ENCODE measurements at places on chromosomes 6 and 20.

GRCh38 chr6:168037242-168037641 lies 39.8 kb downstream of the KIF25 start:
- no peak for DNase-seq

- no peak for DNase-seq
These were observed 20.9 kb downstream of the RAB44 start for GRCh38 chr6:36718560-36718959.

GRCh38 chr20:42252116-42252515 lies 633.9 kb upstream of the CHD6 start:
- no peak for DNase-seq

GRCh38 chr6:7787731-7788130 lies 61.8 kb downstream of the BMP6 start:
- no peak for DNase-seq

- DNase-seq, result peak; percentile 52
These were observed 3.0 kb upstream of the ABCF1 start for GRCh38 chr6:30568245-30568644.

- no peak for DNase-seq
These were observed 104.5 kb upstream of the ADGRF1 start for GRCh38 chr6:47146431-47147174.

GRCh38 chr20:34110745-34111641 lies 1.1 kb downstream of the EIF2S2 start:
- DNase-seq, result no peak

GRCh38 chr20:57794600-57795341 lies 85.0 kb upstream of the PMEPA1 start:
- no peak for DNase-seq

DNA sequence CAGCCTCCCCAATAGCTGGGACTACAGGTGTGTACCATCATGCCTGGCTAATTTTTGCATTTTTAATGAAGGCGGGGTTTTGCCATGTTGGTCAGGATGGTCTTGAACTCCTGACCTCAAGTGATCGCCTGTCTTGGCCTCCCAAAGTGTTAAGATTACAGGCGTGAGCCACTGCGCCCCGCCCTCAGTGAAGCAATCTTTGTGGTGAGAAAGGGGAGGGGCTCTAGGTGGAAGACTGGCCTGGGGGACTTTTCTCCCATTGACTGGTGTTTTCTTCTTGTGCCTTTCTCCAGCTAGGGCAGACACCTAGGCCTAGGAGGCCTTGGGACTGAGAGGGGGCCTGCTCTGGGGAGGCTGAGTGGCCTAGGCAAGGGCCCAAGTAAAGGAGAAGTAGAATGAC lies 84.1 kb downstream of the DNAAF9 start:
- no peak for DNase-seq

DNA sequence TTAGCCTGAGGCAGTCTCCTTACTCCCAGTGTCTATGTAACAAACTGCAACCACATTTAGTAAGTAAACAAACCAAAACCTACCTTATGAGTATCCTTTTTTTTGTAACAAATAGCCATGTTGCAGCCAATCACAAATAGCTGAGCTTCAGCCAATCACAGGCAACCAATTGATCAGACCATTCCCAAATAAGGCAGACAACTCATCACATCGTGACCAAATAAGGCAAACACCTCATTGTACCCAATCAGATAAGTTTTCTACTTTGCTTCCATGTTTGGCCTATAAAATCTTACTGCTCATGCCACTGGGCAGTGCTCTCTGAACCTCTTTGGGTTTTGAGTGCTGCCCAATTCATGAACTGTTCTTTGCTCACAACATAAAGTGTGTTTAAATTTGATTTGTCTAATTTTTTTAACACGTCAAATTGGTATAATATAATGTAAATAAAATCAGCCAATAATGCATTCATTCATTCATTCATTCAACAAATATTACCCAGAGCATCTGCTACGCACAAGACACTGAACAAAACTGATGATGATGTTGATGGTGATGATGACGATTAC lies 117.8 kb downstream of the BCAS1 start:
- no peak for DNase-seq

GRCh38 chr6:147904416-147904815 lies 395.9 kb downstream of the SAMD5 start:
- no peak for DNase-seq

DNA sequence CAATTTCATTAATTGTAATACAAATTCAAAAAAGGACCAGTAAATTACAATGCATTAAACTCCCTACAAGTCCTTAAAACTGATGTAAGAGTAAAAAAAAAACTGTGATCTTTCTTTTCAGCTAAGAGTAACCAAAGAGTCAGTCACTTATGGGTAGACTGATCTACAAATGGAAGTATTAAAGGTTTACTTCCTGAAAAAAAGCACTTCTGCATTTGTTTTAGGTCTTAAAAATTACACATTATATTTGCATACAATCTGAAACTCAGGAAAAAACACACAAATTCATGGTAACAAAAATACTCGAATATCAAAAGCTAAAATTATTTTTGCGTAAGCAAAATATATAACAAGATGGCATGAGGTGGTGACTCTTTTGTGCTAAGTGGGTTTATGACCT lies 23.5 kb downstream of the USP49 start:
- DNase-seq, result no peak

DNA sequence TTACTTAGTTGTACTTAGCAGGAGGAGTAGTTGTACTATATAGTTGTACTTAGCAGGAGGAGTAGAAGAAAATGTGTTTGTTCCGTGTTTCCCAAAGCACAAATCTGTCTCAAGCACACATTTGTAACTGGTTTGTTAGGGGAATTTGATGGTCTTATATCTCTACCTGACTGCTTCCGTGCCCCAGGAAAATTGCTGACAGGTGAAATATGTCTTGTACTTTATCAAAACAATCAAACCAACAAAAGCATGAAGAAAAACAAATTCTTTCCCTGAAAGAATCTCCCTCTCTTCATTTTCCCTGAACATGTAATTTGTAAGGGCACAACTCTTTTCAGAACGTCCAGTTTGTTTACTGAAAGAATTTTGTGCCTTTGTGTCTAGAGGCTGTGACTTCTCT lies 106.6 kb upstream of the RGS17 start:
- no peak for DNase-seq

GRCh38 chr6:15025446-15025845 lies 220.4 kb upstream of the JARID2 start:
- no peak for DNase-seq

DNA sequence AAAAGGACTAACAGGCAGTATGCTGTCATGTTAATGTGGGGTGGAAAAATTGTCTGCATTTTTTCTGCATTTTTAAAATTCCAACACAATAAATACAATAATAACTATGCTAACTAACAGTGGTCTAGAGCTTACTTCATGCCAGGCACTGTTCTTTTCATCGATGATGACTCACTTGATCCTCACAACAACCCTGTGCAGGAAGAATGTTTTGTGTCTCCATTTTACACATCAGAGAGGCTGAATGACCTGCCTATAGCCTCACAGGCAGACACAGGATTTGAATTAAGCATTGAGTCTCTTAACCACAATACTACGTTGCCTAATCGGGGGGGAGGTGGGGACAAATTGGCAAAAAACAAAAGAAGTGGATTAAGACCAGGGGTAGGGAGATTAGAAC lies 26.9 kb upstream of the FANCE start:
- DNase-seq, result no peak

DNA sequence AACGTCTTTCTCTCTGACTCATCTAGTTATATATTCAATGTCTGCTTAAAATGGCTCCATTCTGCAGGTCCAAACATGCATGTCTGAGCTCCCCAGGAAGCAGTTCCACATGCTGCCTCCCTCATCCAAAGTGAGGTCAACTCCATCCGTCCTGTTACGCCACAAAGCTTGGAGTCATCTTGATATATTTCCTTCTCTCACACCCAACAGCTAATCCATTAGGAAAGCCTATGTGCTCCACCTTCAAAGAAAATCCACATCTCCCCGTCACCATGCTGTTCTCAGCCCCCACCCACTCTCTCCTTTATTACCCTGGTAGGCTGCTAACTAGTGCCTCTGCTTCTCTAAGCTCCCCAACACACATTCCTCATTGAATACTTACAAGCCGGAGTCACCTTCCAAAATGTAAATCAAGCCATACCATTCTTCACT lies 130.2 kb upstream of the SYNDIG1 start:
- no peak for DNase-seq

DNA sequence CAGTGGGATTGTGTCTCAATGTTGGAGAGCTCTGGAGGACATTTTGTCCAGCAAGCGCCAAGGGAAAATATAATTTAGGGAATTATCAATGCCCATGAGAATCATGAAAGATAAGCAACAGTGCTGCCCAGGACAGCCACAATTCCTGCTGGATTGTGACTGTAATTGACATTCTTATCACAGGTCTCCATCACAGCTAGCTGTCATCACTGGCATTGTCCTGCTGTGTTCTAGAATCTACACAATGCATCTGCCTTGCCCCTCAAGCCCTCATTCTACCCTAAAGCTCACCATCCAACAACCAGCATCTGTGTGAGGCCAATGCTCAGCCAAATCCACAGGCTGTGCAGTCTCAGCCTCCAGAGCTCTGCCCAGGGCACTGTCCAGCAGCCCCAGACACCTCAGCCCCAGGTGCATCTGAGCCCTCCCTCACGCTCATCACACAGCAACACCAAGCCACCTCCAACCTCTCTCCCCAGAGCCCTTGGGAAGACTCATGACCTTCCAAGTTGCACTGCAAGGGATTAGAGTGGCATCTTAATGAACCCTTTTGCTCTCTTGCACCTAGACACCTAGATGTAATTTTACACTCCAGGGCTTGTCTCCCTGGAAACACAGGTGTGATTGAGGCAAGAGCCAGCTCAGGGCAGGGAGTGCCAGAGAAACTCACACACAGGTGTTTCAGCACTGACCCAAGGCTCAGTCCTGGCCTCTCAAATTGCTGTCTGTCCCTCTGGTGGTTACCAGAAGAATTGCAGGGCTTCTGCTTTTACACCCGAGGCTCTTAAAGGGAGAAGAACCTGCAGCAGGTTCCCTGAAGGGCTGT lies 85.2 kb upstream of the PHACTR3 start:
- no peak for DNase-seq

- no peak for DNase-seq
These were observed 9.4 kb upstream of the NCOA7 start for GRCh38 chr6:125781314-125781868.

DNA sequence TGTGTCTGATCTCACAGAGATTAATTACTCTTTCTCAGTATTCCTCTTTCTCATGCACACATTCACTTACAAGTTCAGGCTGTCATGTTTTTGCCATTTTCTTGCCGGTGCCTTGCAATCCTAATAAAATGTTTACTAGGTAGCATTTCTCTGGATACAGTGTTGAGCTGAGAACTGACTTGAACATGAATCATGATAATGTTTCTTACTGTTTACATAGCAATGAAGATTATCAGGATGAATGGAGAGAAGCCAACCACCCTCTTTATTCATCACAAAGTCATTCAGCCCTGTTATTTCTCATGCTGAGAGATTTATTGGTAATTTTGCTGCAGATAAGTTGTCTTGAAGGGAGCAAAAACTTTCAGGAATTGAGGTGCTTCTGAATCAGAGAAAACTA lies 185.5 kb upstream of the ECI2 start:
- DNase-seq, result no peak

DNA sequence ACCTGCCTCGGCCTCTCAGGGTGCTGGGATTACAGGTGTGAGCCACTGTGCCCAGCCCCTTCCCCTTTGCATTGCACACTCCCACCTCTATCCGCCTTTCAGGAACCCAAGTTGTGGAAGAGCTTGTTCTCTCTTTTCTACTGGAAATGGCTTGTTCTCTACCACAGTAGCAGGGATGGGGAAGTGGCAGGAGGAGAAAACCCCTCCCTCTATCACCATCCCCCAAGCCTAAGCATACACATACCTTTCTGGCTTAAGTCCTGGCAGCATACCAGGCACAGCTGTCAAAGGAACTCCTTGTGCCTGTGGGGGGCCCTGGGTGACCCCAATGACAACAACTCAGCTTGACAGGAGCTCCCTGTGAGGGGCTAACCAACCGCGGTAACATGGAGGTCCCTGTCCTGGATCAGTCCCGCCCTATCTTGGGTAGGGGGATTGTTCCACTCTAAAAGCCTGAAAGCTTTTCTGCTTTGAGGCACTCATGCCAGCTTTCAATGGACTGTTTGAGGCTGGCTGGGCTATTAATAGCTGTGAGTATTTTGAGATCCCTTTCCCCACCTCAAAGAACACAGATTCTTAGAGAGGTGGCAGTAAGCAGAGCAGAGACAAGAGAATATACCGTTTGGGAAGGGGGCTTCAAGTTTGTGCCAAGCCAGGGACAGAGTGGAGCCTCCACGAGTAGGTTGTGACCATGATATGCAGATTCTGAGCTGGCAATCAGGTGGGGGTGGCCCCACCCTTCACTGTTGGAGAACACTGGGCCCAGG lies 2.3 kb downstream of the KLHDC3 start:
- no peak for DNase-seq

- DNase-seq, result no peak
These were observed 1.2 kb downstream of the AKAP12 start for GRCh38 chr6:151240791-151241642.

DNA sequence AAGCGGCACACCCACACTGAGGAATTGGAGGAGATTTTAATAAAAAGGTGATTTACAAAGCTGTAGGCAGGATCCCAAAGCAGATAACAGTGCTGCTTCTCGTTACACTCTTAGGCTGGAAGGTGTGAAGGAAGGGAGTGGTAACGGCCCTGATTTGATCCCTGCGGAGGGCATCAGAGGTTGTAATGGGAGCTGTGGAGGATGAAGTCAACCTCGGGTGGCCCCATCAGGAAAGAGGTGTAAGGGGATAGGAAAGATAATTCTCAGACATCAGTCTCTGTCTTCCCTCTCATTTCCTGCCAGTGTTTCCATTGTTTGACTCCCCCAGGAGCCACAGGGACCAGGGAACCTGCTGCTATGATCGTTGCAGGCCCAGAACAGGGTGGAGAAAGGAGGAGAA lies 245.7 kb upstream of the NOX3 start:
- no peak for DNase-seq

GRCh38 chr6:74967821-74968220 lies 238.0 kb downstream of the COL12A1 start:
- DNase-seq, result no peak

DNA sequence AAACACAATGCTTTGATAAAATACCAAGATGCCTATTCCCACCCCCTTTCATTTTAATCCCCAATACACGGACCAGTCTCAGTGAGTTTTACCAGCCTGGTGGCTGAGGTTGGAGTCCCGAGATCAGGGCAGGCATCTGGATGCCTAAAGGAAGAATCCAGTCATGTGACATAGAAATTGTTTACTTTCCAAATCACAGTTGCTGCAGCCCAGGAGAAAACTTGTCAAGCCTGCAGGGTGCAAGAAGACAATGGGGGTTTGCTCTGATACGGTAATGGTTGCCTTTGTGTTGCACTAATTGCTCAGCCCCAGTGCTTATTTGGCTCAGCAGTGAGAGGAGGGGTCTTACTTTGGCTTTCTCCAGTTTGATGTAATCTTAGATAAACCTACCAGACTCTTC lies 308.5 kb upstream of the POU3F2 start:
- DNase-seq, result no peak

- DNase-seq, result no peak
These were observed 72.5 kb upstream of the SULF2 start for GRCh38 chr20:47857569-47858464.

- no peak for DNase-seq
These were observed 944.5 kb downstream of the QKI start for GRCh38 chr6:164359036-164359435.
